ENCODE measurements at places on chromosomes 7 and 10. TPM values are rescaled to one million over a fixed set of nuclear protein-coding genes. Genes with fewer than 3 reads are reported as not detected.

- no peak overlapping the region for H3K4me3 ChIP-seq
- H3K4me1 ChIP-seq = peaks cover 26% of the 10 kb centered on the region
- DNase-seq = no peak
- H3K36me3 ChIP-seq = no peaks in the 10 kb centered on the region
- no peaks in the 10 kb centered on the region for H3K27me3 ChIP-seq
Measured at GRCh38 chr7:102046373-102047117, 229.1 kb downstream of the CUX1 start.

GRCh38 chr7:112529521-112529920, 48.7 kb downstream of the LSMEM1 start:
- no peaks in the 10 kb centered on the region for H3K36me3 ChIP-seq
- H3K27me3 ChIP-seq = no peaks in the 10 kb centered on the region
- no peak overlapping the region for H3K4me3 ChIP-seq
- no peak overlapping the region for H3K27ac ChIP-seq
- H3K4me1 ChIP-seq = no peaks in the 10 kb centered on the region

DNA sequence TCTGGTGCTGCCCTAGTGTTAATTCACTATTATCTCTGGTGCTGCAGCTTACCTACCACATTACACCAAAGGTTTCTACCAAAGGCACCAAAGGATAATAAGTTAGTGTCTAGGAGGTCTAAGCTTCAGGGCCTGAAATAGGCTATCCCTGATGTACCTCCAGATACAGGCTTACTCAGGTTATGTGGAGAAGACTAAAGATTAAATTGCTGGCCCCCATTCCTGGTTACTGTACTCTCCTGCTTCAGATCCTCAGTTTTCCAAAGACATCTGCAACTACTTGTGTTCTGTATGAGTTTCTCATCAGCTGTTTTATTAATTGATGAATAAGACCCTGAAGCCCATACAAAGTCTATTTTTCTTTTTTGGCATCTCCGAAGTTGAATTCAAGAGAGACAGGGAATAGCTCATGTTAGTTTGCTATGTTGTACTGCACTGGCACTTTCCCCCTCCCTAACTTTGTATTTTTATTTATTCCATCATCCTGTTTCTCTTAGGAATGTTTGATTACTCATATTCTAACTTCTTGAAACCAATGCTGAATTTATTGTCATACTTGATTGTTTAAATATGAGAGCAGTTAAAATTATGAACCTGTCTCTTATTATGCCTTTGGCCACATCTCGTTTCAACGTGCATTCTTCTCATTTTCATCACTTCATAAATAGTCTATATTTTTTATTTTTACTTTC, 85.9 kb downstream of the PON1 start:
- H3K27me3 ChIP-seq = no peaks in the 10 kb centered on the region
- H3K4me1 ChIP-seq = no peaks in the 10 kb centered on the region
- H3K27ac ChIP-seq = no peak overlapping the region

LRRD1 gene
- polyA plus RNA-seq = not detected

CTTNBP2 gene
- 1.2 TPM for polyA plus RNA-seq

DNA sequence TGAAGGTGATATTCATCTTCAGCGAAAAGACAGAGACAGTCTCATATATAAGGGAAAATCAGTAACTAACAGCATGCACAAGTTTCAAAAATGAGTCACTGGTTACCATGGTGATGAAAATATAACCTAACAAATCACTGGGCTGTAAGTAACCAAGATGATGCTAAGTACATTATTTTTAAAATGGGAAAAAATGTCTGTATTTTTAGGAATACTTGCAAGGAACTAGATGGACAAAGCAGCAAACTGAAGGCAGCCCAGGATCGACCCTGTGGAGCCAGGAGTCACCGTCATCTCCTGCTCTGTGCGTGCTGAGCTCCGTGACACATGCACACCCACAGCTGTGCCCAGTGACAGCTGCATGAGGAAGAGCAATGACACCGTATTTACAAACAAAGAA, 137.3 kb downstream of the ELMO1 start:
- peak; percentile 58 for DNase-seq
- H3K36me3 ChIP-seq = peaks cover 5% of the 10 kb centered on the region
- H3K4me1 ChIP-seq = peaks cover 12% of the 10 kb centered on the region
- H3K27ac ChIP-seq = no peak overlapping the region
- no peaks in the 10 kb centered on the region for H3K27me3 ChIP-seq
- H3K4me3 ChIP-seq = no peak overlapping the region

- H3K27me3 ChIP-seq = no peaks in the 10 kb centered on the region
- no peaks in the 10 kb centered on the region for H3K36me3 ChIP-seq
- no peaks in the 10 kb centered on the region for H3K4me1 ChIP-seq
- no peak overlapping the region for H3K4me3 ChIP-seq
- no peak overlapping the region for H3K27ac ChIP-seq
Measured at GRCh38 chr7:20030915-20031362, 186.2 kb downstream of the MACC1 start.

GRCh38 chr10:18000601-18001000, 48.9 kb downstream of the SLC39A12 start:
- DNase-seq = no peak
- no peaks in the 10 kb centered on the region for H3K36me3 ChIP-seq
- no peak overlapping the region for H3K27ac ChIP-seq
- no peak overlapping the region for H3K4me3 ChIP-seq
- no peaks in the 10 kb centered on the region for H3K27me3 ChIP-seq
- peaks cover 7% of the 10 kb centered on the region for H3K4me1 ChIP-seq

DNA sequence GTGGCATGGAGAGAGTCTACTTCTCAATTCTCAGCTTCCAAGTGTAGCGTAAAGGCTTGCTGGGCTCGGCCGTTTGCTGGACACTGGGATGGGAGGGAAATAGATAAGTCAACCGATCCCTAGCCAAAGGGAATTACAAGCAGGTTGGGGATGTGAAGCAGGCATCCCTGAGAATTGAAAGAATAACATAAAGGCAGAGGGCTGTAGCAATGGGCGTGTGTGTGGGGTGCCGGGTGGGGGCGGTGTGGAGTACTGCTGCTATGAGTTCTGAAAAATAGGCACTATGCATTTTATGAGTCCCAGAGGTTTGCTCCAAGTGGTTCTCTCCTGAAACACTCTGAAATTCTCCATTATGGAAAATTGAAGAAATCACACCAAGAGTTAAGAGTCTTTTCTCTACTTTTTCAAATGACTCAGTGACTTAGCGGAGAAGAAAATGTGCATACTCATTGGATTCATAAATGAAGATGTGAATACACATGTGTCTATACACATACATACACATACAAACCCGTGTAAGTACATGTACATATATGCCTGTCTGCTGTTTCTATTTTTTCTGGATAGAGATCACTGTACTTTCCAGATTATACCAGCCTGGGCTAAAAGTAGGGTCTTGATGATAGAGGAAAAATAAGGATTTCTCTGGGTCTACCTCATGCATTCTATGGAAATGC, 65.4 kb downstream of the ADRA2A start:
- H3K27ac ChIP-seq = no peak overlapping the region
- no peaks in the 10 kb centered on the region for H3K27me3 ChIP-seq
- H3K4me1 ChIP-seq = no peaks in the 10 kb centered on the region

DNA sequence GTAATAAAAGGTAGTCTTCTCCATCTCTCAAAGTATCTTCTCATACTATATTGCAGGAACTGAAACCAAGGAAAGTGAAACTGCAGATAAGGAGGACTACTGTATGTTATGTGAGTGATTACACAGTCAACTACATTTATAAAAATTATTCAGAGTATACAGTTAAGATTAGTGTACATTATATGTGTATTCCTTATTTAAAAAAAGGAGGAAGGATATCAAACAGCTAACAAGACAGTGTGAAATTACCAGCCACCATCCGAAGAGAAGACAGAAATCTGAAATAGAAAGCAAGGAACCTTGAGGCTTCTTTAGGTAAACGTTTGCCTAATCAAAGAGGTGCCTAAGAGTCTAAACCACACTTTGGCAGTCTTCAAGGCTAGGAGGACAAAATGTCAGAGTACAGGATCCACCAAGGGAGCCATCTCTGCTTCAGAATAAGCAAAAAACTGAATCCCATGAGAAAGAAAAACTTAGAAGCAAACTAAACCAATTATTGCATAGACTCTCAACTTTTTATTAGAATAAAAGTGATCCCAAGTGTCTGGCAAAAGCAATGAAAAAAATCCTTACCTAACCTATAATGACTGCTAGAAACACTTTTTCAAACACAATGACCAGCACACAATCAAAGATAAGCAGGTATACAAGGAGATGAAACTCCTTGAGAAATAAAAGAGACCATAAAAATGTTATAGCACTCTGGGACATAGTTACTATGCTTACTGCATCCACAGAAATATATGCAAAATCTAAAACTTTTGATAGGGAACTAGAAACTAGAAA, 6.4 kb downstream of the USP6NL start:
- H3K27me3 ChIP-seq = no peaks in the 10 kb centered on the region
- DNase-seq = no peak
- peaks cover 6% of the 10 kb centered on the region for H3K4me1 ChIP-seq
- H3K36me3 ChIP-seq = no peaks in the 10 kb centered on the region

DNA sequence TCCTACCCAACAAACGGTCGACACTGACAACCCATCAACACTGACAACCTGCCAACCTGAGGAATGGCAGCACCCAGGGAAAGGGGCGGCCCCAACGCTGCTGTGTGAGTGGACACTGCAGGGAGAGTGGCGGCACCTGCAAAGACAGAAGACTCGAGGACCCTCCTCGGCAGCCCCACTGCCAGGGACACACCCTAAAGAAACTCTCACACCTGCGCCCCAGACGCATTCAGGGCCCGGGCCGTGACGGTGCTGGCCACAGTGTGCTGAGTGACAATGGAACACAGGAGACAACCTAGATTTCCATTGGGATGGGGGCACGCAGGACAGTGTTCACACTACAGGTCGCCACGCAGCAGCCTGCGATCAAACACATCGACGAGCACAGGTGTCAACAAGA, 3.6 kb downstream of the CAMK2B start:
- no peak overlapping the region for H3K4me3 ChIP-seq
- no peak for DNase-seq
- no peak overlapping the region for H3K27ac ChIP-seq

- H3K27ac ChIP-seq = no peak overlapping the region
- H3K27me3 ChIP-seq = no peaks in the 10 kb centered on the region
- no peak overlapping the region for H3K4me3 ChIP-seq
- H3K36me3 ChIP-seq = peaks cover 3% of the 10 kb centered on the region
- no peaks in the 10 kb centered on the region for H3K4me1 ChIP-seq
Measured at GRCh38 chr7:66380272-66380888, 175.2 kb downstream of the TPST1 start.

GRCh38 chr10:23106331-23107072, 11.1 kb downstream of the MSRB2 start:
- H3K4me1 ChIP-seq = peaks cover 2% of the 10 kb centered on the region
- no peak overlapping the region for H3K27ac ChIP-seq
- no peak overlapping the region for H3K4me3 ChIP-seq
- H3K36me3 ChIP-seq = peaks cover 28% of the 10 kb centered on the region
- no peaks in the 10 kb centered on the region for H3K27me3 ChIP-seq

CCL24 gene
- polyA plus RNA-seq = 2.8 TPM

DNA sequence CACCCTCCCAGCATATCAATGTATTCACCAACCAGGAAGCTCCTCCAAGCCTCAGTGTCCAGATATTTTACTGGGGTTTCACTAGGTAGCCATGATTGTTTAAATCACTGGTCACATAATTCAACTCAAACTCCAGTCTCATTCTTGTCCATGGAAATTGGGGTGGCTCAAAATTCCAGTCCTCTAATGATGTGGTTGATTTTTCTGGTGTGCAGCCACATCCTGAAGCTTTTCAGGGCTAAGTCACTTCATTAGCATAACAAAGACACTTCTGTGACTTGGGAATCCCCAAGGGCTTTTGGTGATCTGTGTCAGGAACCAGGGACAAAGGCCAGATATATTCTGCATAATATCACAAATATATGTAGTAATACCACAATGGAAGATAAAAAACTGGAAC, 786.9 kb upstream of the IGFBP3 start:
- no peak overlapping the region for H3K4me3 ChIP-seq
- no peaks in the 10 kb centered on the region for H3K36me3 ChIP-seq
- H3K27me3 ChIP-seq = no peaks in the 10 kb centered on the region
- DNase-seq = no peak

POP7 gene
- polyA plus RNA-seq = 50.6 TPM

GRCh38 chr7:30411173-30411572, 67.4 kb downstream of the NOD1 start:
- no peak for DNase-seq
- no peak overlapping the region for H3K4me3 ChIP-seq
- H3K4me1 ChIP-seq = no peaks in the 10 kb centered on the region
- H3K27me3 ChIP-seq = no peaks in the 10 kb centered on the region
- H3K36me3 ChIP-seq = no peaks in the 10 kb centered on the region

DNA sequence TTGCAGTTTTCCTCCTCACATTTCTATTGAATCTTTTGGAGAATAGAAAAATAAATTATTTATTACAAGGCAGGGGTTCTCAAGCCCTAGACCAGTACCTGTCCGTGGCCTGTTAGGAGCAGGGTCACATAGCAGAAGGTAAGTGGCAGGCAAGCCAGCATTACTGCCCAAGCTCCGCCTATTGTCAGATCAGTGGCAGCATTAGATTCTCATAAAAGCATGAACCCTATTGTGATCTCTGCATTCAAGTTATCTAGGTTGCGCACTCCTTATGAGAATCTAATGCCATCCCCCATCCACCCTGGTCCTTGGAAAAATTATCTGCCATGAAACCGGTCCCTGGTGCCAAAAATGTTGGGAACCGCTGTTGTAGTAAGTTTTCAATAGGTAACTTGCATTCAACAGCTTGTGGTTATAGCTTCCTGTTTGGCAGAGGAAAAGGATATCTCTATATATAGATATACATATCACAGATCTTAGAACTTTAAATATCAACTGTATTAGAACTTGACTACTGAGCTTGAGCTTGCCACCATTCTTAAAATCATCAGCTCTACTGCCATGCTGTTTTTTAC, 165.1 kb downstream of the AHR start:
- no peak overlapping the region for H3K27ac ChIP-seq
- H3K4me1 ChIP-seq = no peaks in the 10 kb centered on the region
- H3K4me3 ChIP-seq = no peak overlapping the region
- no peak for DNase-seq
- no peaks in the 10 kb centered on the region for H3K36me3 ChIP-seq
- H3K27me3 ChIP-seq = no peaks in the 10 kb centered on the region

GRCh38 chr10:131035779-131036178, 275.7 kb downstream of the TCERG1L start:
- H3K27ac ChIP-seq = no peak overlapping the region
- DNase-seq = no peak

DNA sequence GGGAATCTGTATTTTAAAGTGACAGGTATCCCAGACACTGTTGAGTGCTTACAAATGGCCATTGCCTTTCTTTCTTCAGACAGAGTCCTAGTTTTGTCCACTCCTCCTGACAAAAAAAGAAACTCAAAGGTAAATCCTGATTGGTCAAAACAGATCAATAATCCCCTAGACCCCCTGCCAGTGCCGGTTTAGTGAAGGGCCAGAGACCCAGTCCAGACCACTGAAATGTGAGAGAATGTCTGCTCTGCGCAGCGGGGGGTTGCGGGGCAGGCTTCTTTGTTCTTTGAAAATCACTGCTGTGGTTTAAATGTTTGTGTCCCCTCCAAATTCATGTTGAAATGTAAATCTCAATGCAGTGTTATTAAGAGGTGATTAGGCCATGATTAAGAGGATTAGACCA, 177.7 kb upstream of the GPR26 start:
- H3K36me3 ChIP-seq = no peaks in the 10 kb centered on the region
- H3K27me3 ChIP-seq = peaks cover 5% of the 10 kb centered on the region
- no peak overlapping the region for H3K27ac ChIP-seq
- DNase-seq = no peak

FAM221A gene
- 9.5 TPM for polyA plus RNA-seq

ASB15 gene
- polyA plus RNA-seq = not detected

PCLO gene
- 1.3 TPM for polyA plus RNA-seq

GRCh38 chr7:69245646-69246045, 352.6 kb upstream of the AUTS2 start:
- no peak for DNase-seq
- no peak overlapping the region for H3K27ac ChIP-seq
- H3K4me1 ChIP-seq = no peaks in the 10 kb centered on the region
- H3K36me3 ChIP-seq = no peaks in the 10 kb centered on the region

GRCh38 chr10:68489919-68490318, 18.1 kb upstream of the DNA2 start:
- H3K36me3 ChIP-seq = peaks cover 14% of the 10 kb centered on the region
- no peaks in the 10 kb centered on the region for H3K4me1 ChIP-seq
- DNase-seq = no peak
- no peak overlapping the region for H3K27ac ChIP-seq
